Stimulated activated CD8-positive, alpha-beta memory T cell treated with anti-CD3 and anti-CD28 coated beads, Interleukin-4, amount 100 ng/mL, for 1 hour (primary cell): ENCODE measurements at places on chromosomes 7 and 10.

GRCh38 chr10:119658274-119658673 is 7.1 kb downstream of the BAG3 start:
- no peak for DNase-seq

GRCh38 chr10:71623098-71623985 is 96.2 kb downstream of the C10orf105 start:
- DNase-seq = no peak

GRCh38 chr10:7913126-7913872 is 95.0 kb downstream of the TAF3 start:
- no peak for DNase-seq

DNA sequence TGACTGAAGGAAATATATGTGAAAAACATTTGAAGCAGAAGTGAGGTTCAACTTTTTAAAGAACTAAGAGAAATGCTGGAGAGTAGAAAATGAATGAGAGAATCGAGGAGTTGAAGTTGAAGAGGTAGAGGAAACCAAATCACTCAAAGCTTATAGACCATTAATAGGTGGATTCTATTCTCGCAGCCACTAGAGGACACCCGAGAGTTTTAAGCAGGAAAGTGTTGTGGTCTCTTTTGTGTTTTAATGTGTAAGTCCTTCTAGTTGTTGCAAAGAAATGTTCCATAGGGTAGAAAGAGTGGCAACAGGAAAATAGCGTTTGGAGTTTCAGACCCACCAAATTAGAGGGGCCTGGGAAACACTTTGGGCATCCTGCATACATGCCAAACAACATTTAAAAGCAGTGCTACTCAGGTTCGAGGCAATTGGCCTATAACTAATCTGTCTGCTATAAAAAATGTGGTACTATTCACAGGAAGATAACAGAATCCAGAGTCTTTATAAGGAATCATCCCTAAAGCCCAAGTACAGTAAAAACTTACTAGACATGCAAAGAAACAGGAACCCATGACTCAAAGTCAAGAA is 75.3 kb upstream of the TAS2R16 start:
- no peak for DNase-seq

DNA sequence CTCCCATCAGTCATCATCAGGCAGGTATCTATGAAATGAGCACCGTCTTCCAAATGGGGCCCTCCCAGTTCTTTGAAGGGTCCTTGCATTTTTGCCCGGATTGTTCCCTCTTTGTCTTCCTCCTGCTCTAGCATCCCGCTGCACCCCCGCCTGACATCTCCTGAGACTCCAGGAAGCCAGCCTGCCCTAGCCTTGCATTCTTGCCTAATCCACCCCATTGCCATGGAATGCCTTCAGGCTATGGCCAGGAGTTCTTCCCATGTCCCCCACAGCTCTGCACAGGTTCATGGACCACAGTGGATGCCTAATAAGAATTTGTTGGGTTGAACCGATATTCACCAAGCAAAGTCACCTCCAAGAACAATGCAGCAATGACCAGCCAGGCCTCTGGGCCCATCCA is 62.1 kb downstream of the ZMIZ1 start:
- DNase-seq = no peak

DNA sequence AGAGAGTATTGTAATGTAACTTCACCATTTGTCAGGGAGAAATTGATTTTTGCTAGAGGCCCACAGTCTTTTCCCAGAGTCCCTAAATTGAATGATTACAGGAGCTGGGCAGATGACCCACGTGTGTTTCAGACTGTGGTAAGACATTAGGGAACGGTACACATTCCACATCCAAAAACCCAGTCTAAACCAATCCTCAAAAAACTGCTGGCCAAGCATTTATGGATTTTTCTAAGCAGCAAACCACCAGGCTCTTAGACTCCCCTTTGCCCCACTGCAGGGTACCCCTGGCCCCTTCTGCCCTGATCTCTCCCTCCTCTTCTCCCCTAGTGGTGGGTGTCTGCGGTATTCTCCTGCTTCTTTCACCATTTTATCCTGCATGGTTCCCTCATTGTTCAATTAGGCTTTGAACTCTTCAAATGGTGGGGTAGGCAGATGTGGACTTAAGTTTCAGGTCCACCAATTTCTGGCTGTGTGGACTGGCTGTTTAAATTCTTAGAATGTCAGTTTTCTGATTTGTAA is 135.5 kb upstream of the SORCS3 start:
- DNase-seq = no peak

- DNase-seq = peak; percentile 5
These were observed 75.3 kb upstream of the CC2D2B start for GRCh38 chr10:95832216-95833041.

DNA sequence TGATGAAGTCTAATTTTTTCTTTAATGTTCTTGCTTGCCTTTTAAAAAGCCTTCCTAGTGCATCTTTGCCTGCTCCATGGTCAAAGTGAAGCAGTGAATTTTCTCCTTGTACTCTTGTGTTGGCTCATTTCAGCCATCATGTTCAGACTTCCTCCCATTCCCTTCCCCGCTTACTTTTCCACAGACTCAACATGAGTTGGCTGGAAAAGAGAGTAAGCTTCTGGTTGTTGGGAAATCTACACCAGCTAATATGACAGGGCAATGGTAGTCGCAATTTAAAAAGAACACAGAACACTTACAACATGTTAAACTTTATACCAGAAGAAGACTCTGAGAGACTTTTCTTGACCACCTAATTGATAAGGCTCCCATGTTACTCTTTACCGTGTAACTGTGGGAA is 24.3 kb upstream of the PDK4 start:
- no peak for DNase-seq

GRCh38 chr7:85802211-85802610 is 615.4 kb upstream of the SEMA3D start:
- DNase-seq = no peak

GRCh38 chr10:42991442-42992098 is 85.3 kb upstream of the RET start:
- DNase-seq = no peak

GRCh38 chr10:128167926-128168520 is 41.8 kb upstream of the MKI67 start:
- no peak for DNase-seq
